Natural killer cell treated with Interleukin-12 subunit alpha and Interleukin-12 subunit beta and Interleukin-15 and Interleukin-18, amount 100 ng/mL, for 72 hours (primary cell): ENCODE measurements at places on chromosomes 7 and 10.

DNA sequence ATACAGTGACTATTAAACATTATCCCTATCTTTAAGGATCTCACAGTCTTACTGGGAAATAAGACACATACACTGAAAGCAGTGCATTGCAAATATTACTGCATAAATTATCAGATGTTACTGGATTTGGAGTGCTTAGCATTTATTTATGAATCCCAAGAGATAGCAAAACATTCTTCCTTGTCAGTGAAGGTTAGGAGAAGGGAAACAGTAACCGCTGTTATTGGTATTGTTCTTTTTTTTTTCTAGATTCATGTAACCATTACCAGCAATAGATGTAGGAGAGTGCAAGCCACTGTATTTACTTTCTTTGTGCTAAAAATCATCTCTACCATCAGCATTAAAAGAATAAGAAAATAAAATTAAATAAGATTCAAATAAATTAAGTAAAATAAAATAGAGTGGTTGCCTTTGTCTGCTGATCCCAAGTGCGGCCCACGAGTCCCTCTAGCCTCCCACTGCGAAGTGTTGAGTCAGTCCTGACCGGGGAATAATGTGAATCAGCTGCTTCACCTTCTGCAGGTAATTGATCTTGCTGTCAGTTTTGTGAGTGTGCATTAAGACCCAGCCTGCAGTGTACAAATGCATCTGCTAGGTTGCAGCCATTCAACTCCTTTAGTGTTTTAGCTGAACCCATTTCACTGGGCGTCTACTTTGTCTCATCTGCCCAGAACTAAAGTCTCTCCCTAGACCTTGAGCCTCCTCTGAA is 1344.9 kb downstream of the GATA3 start:
- DNase-seq: no peak

- DNase-seq: no peak
These were observed 18.0 kb upstream of the TBXAS1 start for GRCh38 chr7:139811066-139811465.

- DNase-seq: no peak
These were observed 179.5 kb upstream of the RNF32 start for GRCh38 chr7:156460858-156461627.

GRCh38 chr10:78450239-78450638 is 416.6 kb downstream of the RPS24 start:
- DNase-seq: peak; percentile 42
